ENCODE measurements at places on chromosomes 12 and 14. TPM values are rescaled to one million over a fixed set of nuclear protein-coding genes. Genes with fewer than 3 reads are reported as not detected.

Gene ACSM4
- total RNA-seq, result not detected

Gene MIP
- total RNA-seq, result not detected

Gene SLC25A21
- 1.1 TPM for total RNA-seq

Gene PTCSC3
- total RNA-seq, result not detected

Gene PXN
- 93.1 TPM for total RNA-seq

Gene SLC39A2
- total RNA-seq, result not detected

Gene ADSS1
- 7.3 TPM for total RNA-seq

Gene SPTB
- total RNA-seq, result 0.66 TPM

Gene TNFAIP2
- total RNA-seq, result 54.7 TPM

Gene RERGL
- total RNA-seq, result 5.3 TPM

Gene DLK1
- total RNA-seq, result not detected

Gene CCDC91
- 53.2 TPM for total RNA-seq

Gene EPYC
- total RNA-seq, result not detected

Gene LAG3
- not detected for total RNA-seq

Gene DDX47
- total RNA-seq, result 36.2 TPM

Gene DPF3
- 0.33 TPM for total RNA-seq

Gene DDIT3
- 23.3 TPM for total RNA-seq

Gene AHNAK2
- total RNA-seq, result 46.1 TPM

Gene OTX2
- not detected for total RNA-seq

Gene RERG
- total RNA-seq, result 29.3 TPM

Gene CDKN3
- 2.6 TPM for total RNA-seq

Gene OVCH1
- not detected for total RNA-seq

Gene KLRB1
- total RNA-seq, result 1.5 TPM

Gene AKAP6
- total RNA-seq, result 0.94 TPM

Gene RALGAPA1
- 48.6 TPM for total RNA-seq

Gene RDH16
- 1.5 TPM for total RNA-seq

Gene PDE3A
- 21.8 TPM for total RNA-seq

Gene JPH4
- total RNA-seq, result 0.51 TPM

All from subcutaneous adipose tissue (tissue), 4 donors.